Upper lobe of right lung (tissue), 1 donor: ENCODE measurements at places on chromosomes 3 and 15.

DNA sequence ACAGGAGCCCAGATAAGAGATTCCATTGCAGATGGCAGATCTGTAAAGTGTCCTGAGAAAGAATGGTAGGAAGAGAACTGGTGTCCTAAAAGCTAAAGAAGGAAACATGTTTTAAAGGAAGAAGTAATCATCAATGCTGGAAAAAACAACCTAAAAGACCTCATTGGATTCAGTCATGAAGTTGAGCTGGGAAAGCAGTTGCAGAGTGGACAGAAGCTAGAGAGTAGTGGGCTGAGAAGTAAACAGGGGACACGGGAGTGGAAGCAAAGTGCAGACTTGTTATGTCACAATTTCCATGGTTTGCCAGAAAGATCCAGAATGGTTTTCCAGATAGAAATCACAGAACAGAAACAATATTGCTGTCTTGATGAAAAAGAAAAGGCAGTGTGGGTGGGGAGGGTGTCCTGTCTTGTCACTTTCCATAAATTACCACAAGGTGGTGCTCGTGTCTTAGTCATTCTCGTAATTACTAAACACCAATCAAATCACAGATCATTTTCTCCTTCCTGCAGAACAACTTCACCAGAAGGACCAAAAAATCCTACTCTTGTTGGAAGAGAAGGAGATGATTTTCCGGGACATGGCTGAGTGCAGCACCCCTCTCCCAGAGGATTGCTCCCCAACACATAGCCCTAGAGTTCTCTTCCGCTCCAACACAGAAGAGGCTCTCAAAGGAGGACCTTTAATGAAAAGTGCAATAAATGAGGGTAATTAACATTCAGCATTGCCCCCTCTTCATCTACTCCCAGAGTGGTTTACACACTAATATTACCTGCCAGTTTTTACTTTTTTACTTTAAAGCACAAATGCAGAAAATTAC, 64.5 kb downstream of the KLHL25 start:
- DNase-seq = no peak

DNA sequence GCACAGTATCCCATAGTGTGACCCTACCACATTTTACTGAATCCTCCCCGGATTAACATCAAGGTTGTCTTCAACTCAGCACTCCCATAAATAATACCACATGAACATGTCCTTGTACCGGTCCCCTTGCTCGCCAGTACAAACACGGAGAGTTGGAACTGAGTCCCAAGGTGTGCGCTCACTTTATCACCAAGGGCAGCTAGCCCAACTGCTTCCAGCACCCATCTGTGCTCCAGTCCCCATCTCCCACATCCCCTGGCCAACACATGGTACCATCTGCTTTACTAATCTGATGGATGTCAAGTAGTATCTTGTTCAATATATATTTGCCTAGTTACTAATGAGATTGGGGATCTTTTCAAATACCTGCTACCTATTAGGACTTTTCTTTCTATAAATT, 64.7 kb downstream of the ISG20 start:
- no peak for DNase-seq

GRCh38 chr3:162863579-162863978, 1367.0 kb downstream of the OTOL1 start:
- no peak for DNase-seq

GRCh38 chr15:100448481-100448880, 80.3 kb downstream of the CERS3 start:
- DNase-seq = no peak

DNA sequence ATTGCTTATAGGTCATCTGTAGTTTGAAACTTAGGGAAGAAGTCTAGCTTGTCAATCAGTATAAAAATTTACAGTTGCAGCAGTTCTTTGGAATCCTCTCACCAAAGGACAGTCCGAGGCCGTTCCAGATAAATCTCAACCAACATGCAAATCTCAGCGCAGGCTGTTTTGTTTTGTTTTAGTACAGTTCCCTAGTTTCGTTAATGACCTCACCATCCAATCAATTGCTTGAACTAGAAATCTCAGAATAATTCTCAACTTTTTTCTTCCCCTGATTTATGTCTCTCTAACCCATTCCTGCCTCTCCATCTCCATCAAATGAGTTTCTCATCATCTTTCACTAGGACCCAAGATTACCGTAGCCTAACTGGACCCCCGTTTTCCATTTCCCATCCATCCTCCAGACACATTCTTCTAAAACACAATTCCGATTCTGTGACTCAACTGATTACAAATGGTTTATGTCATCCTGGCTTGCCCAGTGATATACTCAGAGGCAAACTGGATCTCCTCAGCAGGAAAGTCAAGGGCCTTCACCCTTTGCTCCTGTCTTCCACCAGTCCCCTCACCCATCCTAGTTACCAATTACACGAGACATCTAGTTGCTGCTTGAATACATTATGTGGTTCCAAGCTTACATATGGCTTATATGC, 1.3 kb downstream of the SMCO1 start:
- DNase-seq = no peak

- DNase-seq = peak; percentile 93
These were observed 77.2 kb downstream of the TBC1D2B start for GRCh38 chr15:78000091-78000926.

- DNase-seq = no peak
These were observed 17.2 kb downstream of the CCDC33 start for GRCh38 chr15:74253211-74253921.

- peak; percentile 50 for DNase-seq
These were observed 131.2 kb upstream of the MEF2A start for GRCh38 chr15:99434506-99435112.

DNA sequence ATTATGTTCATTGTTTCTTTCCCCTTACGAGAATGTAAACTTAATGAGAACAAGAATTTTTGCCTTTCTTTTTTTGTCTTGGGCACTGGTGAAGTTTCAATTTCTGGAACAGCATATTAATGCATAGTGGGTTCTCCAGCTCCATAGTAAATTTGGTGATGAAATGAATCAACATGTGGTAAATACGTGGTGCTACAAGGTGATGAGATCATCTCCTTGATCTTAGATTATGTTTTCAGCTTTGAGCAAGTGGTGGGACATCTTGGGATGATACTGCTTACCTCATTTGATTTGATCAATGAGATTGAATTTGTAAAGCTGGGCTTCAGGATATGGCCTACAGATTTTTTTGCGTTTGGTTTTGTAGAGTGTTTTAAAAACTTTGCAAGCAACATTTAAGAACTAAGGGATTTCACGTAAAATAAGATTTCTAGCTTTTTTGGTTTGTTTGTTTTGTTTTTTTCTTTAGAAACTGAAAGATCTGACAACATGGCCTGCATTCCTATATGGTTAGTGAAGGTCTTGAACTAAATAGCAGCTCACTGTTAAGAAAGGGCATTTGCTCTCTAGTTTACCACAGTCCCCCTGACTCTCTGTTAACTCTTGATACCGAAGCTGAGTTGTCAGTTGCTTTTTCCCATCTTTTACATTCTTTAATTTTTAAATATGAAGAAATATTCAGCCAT, 45.6 kb downstream of the FNDC3B start:
- no peak for DNase-seq

DNA sequence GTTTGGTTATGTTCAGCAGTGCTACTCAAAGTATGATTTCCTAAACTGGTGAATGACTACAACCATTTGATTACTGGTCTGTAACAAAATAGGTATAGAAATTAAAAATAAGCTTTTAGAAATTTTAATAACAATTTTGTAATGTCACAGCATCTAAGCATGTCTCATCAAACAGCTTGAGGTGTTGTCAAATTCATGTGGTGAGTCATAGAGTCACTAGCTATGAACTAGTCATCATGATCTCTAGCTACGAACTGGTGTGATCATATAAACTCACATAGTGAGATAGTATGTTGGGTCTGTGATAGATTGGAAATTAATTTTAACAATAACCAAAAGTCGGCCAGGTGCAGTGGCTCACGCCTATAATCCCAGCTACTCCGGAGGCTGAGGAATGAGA, 213.9 kb upstream of the RBMS3 start:
- DNase-seq = no peak

DNA sequence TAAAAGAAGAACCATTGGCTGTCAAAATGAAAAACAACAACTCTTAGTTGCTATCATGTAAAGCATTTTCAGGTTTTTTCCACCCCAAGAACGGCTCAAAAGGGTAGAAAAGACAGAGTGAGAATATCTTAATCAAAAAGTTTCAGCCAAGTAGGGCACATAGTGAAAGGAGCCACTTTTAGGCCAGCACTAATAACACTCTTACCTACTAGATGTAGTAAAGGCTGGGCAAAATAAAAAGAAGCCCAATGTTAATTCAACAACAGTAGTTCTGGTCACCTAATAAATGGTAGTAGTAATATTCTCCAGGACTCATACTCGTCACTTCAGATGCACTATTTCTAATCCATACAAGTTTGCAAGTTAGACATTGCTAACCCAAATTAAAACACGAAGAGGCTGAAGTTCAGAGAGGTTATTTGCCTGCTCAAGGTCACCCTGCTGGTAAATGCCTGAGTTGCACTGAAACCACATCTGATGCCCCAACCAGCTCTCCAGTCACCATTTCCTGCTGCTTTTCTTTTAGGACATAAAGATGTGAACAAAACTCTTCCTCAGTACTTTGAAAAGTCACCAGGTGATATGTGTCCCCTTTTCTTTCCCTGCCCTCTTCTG, 7.5 kb downstream of the GOLIM4 start:
- DNase-seq = no peak

- no peak for DNase-seq
These were observed 241.4 kb downstream of the EDEM1 start for GRCh38 chr3:5428607-5429516.

GRCh38 chr3:153442386-153442785, 280.4 kb downstream of the RAP2B start:
- no peak for DNase-seq

- no peak for DNase-seq
These were observed 349.5 kb upstream of the POU1F1 start for GRCh38 chr3:87625876-87626275.

DNA sequence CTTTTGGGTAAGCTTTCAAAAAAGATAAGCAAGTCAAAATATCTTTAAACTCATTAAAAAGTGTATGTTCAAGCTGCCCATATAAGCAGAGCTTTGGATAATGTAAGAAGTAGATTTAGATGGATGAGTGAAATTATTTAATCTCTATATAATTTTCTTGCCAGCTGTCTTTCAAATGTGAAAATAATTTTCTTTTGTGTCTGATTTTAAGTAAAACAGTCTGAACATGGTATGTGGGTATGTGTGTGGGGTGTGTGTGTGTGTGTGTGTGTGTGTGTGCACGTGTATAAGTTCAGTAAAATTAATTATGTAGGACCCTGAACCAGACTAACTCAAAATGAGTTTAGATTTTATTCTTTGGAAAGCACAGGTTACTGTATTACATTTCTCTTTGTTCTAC, 155.2 kb upstream of the CGNL1 start:
- DNase-seq = no peak

DNA sequence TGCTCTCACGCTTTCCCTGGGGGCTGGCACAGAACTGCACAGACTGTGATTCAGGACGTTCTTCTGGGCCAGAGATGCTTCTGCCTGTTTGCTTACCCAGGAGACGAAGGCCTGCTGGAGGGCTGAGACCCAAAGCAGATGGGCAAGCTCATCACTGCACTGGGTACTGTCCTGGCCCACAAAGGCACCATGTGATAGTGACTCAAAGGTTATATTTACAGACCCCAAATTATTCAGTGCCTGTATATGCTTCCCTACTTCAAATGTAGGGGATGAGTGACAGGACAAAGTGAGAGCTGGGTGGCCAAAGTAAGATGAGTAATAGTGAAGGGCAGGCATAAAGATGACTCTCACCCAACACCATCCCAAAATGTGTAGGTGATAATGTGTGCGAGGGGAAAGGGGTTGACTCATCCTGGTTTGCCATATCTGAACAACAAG, 127.4 kb downstream of the WDR76 start:
- no peak for DNase-seq

GRCh38 chr15:89067751-89068150, 20.5 kb upstream of the ABHD2 start:
- no peak for DNase-seq

- no peak for DNase-seq
These were observed 15.7 kb downstream of the BHLHE40 start for GRCh38 chr3:4994823-4995499.

GRCh38 chr15:91329914-91330313, 229.9 kb downstream of the SV2B start:
- DNase-seq = no peak

- no peak for DNase-seq
These were observed 97.2 kb upstream of the MB21D2 start for GRCh38 chr3:193014902-193015301.

- DNase-seq = peak; percentile 83
These were observed 152.9 kb downstream of the ATP10A start for GRCh38 chr15:25710184-25710583.

DNA sequence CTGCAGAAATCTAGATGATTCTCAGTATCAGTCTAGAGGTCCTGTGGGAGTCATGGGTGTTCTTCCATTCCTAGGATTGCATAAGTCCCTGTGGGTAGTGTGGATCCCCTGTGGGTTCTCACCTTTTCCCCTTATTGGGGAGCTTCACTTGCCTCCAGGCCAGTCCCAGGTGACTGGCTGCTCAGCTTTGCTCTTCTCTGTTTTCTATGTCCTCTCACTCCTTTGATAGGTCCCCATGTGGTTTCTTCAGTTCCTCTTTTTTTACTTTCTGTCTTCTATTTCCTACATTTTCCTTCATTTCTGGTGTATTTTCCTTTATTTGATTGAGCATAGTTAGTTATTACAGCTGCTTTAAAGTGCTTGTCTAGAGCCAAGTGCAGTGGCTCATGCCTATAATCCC, 10.9 kb downstream of the TEX55 start:
- DNase-seq = no peak

DNA sequence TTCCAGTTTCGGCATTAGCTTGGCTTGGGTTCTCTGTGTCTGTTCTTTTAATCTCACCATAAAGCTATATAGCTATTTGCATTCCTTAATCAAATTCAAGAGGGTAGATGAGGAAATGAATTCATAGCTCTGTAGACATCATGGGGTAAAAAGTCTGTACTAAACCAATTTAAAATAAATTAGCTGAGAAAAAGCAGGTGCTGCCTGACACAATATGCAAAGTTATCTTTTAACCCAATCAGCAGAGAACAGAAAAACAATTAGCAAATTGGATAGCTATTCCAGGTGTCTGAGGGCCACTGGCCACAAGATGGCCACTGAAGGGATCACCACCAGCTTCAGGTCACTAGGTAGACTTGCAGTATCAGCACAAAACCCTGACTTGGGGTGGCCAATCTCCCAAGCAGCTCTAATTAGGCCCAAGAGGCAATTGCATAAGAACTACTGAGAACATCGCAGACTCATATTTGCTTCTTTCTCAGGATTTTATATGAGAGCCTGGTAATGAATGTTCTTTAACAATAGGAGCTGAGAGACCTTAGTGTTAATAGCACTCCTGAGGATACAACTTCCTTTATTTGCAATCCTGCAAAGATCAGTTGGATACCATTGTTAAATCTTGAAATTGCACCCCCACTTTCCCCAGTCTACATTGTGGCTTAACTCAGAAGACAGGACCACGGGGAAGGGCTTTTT, 494.3 kb downstream of the PDCD6IP start:
- no peak for DNase-seq

DNA sequence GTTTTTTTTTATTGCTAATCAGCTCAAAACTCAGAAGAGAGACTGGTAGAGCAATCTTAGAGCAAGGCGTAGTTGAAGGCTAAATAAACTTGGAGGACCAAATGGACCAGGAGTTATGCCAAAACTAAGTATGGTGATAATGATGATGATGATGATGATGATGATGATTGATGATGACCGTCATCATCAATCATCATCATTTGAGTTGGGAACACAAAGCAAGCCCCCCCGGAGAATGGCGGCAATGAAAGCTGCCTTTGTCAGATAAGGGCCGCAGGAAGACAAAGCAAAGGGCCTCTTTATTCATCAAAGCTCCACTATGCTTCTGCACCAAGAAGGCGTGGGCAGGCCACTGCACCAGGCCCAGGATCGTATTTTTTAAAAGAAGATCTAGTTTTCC, 82.1 kb upstream of the RAD18 start:
- DNase-seq = no peak

- DNase-seq = no peak
These were observed 149.9 kb upstream of the GALNT15 start for GRCh38 chr3:16024548-16024947.
